Left hindlimb (tissue), 1 donor: ENCODE measurements at places on chromosomes 2 and 18.

GRCh38 chr2:157726946-157727345, 98.3 kb upstream of the ACVR1C start:
- no peak for DNase-seq

- no peak for DNase-seq
These were observed 35.2 kb upstream of the CDH19 start for GRCh38 chr18:66638856-66639629.

DNA sequence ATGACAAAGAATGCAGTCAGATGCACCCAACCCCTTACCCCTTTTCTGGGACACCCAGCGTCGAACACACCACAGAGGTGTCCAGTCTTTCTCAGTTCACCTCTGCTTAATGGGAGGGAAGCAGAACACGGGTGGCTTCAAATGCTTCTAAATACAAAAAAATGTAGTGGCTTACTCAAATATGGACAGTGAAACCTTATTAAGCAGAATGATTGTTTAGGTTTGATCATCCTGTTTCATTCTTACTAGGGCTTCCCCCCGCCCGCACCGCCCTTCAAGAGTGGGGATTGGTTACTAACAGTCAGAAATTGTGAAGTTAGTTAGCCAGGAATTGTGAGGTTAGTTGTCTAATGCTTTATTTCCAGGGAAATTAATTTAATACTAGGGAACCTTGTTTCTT, 21.6 kb downstream of the ATG16L1 start:
- DNase-seq = no peak

- no peak for DNase-seq
These were observed 2.2 kb downstream of the WNT6 start for GRCh38 chr2:218861645-218862318.

DNA sequence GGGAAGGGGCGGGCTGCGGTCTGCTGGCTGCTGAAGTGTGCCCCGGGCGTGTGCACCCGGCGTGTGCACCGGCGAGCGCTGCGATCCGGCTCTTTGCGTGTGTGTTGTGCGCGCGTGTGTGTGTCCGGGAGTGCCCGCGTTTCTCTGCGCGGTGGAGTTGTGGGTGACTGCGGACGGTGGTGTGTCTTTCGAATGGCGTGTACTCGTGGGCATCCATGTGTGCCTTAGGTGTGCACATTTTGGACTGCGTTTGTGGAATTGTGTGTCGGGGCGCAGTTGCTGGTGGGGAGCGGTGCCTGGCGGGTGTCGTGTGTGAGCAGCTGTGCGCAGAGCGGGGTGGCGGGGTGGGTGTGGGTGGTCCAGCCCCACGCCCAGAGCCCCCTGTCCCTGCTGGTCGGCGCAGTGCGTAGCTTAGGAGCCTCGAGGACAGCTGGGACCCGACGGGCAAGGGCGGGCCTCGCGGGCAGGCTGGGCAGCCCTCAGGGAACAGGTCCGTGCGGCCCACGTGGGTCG, 533 bp downstream of the HPCAL1 start:
- DNase-seq = peak; percentile 45

DNA sequence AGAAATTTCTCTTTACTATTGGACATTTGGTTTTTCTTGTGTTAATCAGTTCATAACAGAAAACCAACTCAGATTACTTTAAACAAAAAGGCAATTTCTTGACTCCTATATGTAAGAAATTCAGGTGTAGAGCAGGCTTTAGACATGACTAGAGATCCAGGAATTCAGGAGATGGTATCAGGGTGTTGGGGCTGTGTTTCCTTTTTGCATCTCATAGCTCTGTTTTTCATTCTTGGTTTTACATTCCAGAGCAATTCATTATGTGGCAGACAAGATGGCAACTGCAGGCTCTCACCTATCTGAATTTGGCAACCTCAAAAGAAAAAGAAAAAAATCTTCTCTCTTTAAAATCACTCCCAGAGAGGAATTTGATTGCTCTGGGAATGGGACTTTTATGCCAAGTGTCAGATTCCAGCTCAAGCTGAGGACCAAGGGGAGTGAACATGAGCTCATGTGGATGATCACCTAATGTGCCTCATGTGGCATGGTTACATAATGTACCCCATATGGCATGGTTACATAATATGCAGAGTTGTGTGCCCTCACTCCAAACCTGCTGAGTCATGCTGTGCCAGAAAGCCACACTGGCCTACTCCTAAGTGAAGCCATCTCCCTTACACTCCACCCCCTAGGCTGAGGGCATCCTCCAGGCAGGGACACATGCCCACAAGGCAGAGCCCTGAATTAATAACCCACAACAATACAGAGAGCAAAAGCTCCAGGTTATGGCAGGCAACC, 282.7 kb downstream of the MBD2 start:
- DNase-seq = no peak

- no peak for DNase-seq
These were observed 40.1 kb upstream of the TMEM177 start for GRCh38 chr2:119638685-119639554.

DNA sequence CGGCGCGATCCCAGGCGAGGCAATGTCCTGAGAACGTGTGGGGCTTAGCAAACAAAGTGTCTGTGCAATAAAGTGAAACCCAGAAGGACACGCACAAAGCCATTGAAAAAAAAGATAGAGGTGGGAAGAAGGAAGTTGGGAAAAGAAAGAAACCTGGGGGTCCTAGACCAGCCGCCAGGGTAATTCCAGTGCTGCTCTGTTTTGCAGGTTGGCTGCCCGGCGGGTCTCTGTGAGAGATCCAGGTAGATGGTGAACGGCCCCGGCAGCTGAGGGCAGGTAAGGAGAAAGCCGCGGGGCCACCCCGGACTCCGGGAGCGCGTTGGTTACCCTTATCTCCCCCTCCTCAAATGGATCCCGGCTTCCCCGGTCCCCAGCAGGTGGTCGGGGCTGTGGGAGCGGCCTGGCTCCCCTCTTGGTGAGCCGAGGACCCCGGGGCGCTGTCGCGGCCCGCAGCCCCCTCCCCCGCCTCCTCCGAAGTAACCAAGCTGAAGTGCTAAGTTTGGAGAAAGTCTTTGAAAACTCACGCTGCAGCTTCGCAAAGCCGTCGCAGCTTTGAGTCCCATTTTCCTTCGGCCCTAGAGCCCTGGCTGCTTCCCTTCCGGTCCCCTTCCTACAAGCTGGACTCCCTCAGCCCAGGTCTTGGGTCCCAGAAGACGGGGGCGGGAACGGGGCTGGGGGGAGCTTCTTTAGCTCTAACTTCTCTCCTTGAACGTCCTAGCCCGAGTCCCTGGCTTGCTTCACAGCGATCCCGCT, 588 bp downstream of the OTX1 start:
- DNase-seq = peak; percentile 33

GRCh38 chr2:178863130-178863855, 56.1 kb upstream of the TTN start:
- DNase-seq = no peak

DNA sequence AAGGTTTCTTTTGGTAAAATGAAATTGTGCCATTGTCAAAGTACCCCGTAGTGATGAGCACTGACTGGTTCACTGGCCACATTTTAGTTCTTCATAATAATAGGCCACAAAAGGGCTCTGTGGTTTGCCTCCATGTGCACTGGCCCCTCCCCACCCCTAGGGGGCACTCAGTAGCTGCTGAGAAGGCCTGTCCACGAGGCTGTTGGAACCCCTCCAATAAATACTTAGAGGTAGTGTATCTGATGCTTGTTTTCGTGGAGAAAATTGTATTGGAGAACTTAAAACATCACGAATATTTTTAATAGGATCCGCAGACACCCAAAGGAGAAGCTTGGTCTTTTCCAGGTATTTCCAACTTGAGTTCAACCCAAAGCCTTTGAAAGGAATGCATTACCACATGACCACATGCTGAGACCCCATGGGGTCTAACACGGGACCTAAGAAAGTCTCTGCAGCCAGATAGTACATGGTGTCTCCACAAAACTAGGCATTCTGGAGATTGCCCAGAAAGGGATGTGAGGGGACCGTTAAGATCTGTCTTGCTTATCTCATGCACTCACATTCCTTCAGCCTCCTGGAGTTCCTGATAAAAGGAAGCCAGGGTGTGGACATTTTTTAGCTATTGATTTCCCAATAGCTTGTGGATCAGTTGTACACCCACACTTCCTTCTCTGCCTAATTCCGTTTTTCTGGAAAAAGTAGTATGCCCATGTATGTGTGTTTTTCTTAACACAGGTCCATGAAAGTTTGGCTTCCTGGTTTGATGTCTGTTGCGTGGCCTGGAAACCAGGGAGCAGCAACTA, 28.5 kb upstream of the NOSTRIN start:
- no peak for DNase-seq

GRCh38 chr2:71790226-71791060, 337.1 kb downstream of the DYSF start:
- DNase-seq = no peak

- DNase-seq = peak; percentile 88
These were observed at the start of gene EFHD1 for GRCh38 chr2:232633413-232634205. TSS of gene EFHD1 (plus strand) at chr2:232633604. CDS start at chr2:232633705, 101 bp downstream.

DNA sequence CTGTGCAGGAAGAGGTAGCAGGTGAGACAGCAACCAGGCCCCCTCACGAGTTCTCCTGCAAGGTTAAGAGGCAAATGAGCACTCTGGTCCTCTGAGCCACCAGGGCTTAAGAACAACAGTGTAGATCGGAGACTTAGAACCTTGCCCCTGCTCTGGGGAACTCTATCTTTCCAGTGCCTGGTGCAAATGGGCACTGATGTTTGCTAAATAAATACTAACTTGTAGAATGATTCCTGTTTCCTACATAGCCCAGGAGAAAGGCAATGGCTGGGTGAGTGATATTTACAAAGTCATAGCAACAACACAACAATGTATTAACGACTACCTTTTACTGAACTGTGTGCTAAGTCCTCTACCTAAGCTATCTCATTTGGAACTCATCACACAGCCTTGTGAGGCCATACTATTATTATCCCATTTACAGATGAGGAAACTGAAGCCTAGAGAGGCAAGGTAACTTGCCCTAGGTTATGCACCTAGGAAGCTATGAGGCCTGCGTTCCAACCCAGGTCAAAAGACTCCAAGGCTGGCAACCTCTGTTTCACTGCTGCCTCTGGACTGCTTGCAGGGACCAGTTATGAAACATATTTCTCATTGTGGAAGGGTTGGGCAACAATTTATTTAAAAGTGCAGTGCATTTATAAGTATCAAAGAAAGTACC, 4.3 kb downstream of the ATP8B1 start:
- DNase-seq = no peak

DNA sequence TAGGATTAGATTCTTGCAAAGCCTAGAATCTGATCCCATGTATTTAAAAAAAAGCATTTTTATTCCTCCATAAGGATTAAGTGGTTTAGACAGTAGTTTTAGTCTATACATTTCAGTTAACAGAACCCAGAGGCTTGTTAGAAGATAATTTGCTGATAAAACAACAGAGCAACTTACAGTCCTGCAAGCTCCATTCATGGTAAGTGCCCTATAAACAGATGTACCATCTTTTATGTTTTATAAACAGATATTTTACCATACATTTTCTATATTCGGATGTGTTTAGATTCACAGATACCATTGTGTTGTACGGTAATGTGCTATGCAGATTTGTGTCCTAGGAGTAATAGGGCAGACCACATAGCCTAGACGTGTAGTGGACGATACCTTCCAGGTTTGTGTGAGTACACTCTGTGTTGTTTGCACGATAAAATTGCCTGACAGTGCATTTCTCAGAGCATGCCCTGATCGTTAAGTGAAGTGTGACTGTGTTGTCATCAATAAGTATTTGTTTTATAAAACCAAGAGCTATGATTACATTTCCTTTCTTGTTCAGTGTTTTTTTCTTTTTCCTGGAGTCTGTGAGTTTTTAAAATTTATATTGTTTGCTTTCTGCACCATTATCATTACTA, 54.2 kb downstream of the CERS6 start:
- no peak for DNase-seq

GRCh38 chr2:74603282-74604000, 44.7 kb downstream of the M1AP start:
- no peak for DNase-seq

DNA sequence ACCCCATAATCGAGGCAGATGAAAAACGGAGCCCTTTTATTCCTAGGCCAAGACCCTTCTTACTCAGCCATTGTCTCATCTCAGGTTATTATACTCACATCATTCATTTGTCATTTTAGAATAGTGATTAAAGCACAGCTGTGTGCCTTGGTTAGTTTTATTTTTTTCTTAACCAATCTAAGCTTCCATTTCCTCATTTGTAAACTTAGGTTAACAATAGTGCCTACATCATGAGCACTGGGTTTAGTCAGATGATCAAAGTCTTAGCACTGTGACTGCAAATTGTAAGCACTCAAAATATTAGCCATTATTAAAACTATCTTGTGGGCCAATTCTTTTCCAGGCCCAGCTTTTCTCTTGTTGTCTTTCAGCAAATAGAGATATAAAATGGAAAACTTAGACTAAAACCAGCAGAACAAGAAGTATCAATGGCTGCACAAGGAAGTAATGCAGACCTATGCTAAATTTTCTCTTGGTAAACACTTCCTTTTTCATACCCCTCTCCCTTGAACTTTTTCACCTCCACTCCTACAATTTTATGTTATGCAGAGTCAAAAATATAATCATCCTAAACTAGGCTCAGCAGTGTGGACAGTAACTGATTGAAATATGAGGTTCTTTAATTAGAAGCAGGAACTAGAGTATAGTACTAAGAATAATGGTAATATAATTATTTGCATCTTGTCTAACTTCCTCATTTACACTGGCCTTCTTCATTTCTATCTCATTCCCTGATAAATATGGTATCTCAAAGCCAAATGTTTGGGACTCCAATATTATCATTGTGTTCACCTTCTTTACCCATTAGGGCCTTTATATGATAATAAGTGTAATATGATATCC, 21.5 kb upstream of the GALNT3 start:
- no peak for DNase-seq

- DNase-seq = no peak
These were observed 64.0 kb downstream of the ZFP36L2 start for GRCh38 chr2:43162511-43162776.

GRCh38 chr18:12006488-12006840, 25.2 kb downstream of the IMPA2 start:
- no peak for DNase-seq

GRCh38 chr2:95700519-95700918, 108.7 kb downstream of the TRIM43 start:
- no peak for DNase-seq

- DNase-seq = no peak
These were observed 22.0 kb downstream of the ADAM17 start for GRCh38 chr2:9533663-9534062.

- DNase-seq = no peak
These were observed 31.5 kb downstream of the ATP8B1 start for GRCh38 chr18:57771626-57772025.

DNA sequence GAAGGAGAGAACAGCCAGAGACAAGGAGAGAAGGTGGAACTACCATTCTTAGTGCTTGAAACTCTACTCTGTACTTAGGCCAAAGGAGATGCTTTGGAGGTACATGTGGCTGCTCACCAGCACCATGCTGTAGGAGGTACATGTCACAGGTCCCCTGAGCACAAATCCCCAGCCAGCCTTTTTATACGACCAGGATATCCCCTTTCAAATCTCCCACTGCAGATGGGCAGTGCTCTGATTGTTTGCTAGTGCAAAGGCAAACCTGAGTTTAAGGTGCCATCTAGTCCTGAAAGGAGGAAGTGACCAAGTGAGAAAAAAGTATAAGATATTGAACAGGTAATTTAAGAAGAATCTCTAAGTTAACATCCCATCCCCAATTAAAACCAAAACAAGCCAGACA, 17.1 kb upstream of the TTC21B start:
- no peak for DNase-seq

- DNase-seq = peak; percentile 61
These were observed 9.0 kb downstream of the DTNB start for GRCh38 chr2:25664183-25664964.
